ENCODE measurements at places on chromosomes 1 and 21.
A peak's percentile ranks its signal among the peaks of the same experiment; 100 is the strongest.

GRCh38 chr1:210700511-210700910 is 371.8 kb downstream of the HHAT start:
- no peak for DNase-seq

DNA sequence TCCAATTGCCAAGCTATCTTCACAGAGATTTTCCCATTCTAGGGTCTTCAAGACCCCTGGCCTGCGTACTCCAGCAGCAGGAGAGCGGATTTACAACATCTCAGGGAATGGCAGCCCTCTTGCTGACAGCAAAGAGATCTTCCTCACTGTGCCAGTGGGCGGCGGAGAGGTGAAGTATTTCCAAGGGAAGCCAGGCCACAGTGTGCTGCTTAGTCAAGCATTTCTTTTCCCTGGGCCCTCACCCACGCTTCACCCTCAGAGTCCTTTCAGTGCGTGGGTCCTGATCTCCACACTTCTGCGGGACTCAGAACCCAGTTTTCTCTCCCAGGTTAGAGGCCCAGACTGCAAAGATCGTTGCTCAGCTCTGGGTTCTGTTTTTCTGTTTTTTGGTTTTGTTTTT is 13.1 kb downstream of the CDCA8 start:
- DNase-seq, result no peak

DNA sequence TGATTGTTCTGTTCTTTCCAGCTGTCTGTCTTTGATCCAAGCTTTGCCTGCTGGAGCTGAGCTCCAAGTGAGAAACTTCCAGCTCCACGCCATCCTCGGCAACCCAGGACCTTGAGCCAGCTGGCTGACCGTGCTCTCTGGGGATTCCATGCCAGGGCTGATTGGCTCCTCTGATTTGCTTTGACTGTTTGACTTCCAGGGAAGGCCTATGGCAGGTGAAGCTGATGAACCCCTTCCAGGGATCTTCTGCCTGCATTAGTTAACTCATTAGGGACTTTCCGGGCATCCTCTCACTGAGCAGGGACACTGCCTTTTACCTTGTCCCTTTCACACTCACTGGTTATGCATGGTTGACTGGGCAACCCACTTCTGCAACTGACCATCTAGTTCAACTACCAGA is 406.1 kb downstream of the RPS6KC1 start:
- no peak for DNase-seq

- no peak for DNase-seq
Measured at GRCh38 chr1:51515312-51515960, 3.6 kb downstream of the EPS15 start.

GRCh38 chr1:36765785-36766300 is 268.5 kb downstream of the GRIK3 start:
- no peak for DNase-seq

DNA sequence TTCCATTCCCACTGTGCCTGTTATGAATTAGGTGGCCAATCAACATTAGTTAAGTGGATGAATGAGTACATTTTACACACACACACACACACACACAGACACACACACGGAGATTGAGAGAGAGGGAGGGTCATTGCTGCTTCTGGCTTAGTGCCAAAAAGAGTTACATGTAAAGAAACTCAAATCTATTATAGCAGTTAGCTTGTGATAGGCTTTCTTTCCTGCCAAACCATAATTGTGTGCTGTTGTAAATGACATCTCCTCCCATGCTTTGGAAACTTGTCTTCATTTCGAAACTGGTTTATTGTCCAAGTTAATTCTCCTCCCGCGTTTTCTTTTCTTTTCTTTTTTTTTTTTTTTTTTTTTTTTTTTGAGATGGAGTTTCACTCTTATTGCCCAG is 1.4 kb upstream of the MT1HL1 start:
- DNase-seq, result no peak

GRCh38 chr1:30475201-30475600 is 248.2 kb downstream of the MATN1 start:
- DNase-seq, result no peak

- DNase-seq, result no peak
Measured at GRCh38 chr1:240683576-240683975, 71.6 kb upstream of the GREM2 start.

- no peak for DNase-seq
Measured at GRCh38 chr1:172286629-172287076, 133.8 kb upstream of the C1orf105 start.

- no peak for DNase-seq
Measured at GRCh38 chr1:91787919-91788318, 98.0 kb downstream of the TGFBR3 start.

DNA sequence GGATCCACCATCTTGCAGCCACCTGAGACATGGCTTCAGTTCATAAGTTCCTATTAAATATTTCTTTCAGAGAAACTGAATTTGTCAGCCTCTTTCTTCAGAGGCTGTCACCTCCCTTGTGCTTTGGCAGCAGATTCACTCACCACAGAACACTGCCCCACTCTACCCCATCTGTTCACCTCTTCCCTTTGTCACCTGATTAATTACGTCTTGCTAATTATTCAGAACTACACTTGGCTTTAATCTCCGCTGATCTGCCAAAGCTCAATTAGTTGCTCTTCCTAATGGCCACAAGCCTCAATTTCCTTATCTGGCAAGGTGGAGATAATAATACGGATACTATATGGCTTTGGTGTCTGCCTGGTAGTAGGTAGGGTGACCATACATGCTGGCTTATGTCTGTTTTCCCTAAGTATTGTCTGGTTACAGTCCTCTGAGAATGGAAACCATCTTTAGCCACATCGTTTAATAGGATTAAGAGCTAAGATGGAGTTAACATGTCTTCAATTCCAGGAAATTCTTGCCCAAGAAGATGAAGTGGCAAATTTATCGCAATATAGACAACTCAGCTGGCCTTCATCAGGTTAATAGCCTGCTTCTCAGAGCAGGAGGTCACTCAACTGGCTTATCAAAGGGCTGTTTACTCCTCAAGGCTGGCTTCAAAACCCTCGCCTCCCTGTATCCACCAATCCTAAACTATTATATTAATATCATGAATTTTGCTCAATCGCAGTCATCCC is 58.2 kb upstream of the ADAR start:
- no peak for DNase-seq

- peak; percentile 83 for DNase-seq
Measured at GRCh38 chr1:156599811-156600210, 1.5 kb downstream of the GPATCH4 start.

DNA sequence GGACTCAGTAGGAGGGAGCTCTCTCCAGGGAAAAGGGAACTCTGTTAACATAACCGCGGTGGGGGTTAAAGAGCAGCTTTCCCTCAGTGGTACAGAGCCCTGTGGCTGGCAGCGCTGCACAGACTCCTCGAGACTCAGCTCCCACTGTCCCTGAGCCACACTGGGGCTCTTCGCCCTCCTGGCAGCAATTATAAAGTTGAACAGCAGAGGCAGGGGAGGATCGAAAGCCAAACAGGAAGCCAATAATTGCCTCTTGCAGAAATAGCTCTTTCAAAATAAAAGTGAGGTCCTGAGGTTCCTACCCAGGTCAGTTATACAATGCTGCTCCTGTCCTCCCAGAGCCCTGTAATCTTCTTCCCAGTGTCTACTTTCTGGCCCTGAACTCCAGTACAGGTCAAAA is 77.0 kb downstream of the FAM78B start:
- no peak for DNase-seq

DNA sequence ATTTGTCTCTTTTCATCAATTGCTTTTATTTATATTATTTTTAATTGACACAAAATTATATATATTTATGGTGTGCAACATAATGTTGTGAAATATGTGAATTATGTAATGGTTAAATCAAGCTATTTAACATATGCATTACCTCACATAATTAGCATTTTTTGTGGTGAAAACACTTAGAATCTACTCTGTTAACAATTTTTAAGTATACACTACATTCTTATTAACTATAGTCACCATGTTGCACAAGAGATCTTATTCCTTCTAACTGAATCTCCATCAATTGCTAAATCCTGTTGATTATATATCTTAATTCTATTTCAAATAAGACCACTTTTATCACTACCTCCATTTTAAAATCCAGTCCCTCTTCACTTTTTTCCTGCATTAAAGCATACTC is 42.5 kb downstream of the PLPPR5 start:
- DNase-seq, result no peak

DNA sequence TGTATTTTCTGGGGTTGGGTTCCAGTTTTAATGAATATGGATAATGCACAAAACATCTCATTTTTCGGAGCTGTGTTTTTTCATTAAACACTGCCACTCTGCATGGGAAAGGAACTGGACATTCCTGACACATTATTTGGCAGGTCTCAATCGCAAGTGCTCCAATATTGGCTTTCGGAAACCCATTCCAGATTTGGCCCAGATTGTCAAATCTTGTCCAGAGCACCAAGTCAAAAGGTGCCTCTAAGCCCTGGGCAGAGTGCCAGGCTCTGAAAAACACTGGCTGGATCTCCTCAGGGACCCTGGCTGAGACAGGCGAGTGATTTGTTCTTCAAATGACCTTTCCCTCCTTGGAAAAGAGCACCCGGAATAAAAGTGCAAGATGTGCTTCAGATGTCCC is 68.4 kb upstream of the MRPS6 start:
- DNase-seq, result no peak

DNA sequence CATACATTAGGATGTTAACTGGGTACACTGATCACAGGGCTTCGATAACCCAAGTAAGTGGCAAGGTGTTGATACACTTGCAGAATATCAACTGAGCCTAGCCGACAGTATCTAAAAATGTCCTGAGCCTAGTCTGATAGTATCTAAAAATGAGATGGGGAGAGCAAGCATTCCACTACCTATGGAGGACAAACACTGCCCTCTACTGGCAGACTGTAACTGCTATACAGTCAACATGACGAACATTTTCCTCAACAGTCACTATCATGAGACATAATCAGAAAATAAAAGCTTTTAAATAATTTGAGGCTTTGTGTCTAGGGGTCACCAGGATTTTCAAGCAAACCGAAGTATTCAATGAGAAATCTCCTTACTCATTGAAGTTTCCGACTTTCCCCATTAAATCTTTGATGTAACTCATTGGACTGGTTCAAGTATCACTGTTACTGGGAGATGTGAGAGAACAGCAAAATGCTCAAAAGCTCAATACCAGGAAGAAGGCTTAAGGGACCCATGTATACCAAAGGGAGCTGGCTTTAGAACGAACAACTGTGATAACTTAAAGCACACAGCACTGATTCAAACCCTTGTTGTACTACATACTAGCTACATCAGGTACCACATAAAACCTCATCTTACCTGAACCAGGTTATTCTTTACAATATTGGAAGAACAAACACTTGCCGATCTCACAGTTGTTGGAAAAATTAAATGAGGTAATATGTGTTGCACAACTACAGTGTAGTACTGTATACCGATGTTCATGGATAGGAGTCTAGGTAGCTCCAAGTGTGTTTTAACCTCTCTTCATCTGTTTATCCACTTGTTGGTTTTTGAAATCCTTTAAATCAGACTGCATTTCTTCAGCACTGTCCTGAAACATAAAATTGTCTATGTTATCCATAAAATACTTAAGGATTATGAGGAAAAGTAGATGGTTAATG is 31.1 kb upstream of the SLC45A3 start:
- DNase-seq, result peak; percentile 83

GRCh38 chr21:41616031-41616591 is 108.2 kb upstream of the TMPRSS2 start:
- no peak for DNase-seq

GRCh38 chr1:156623946-156624813 is 5.0 kb downstream of the HAPLN2 start:
- no peak for DNase-seq

GRCh38 chr1:211484755-211485479 is 7.0 kb downstream of the RD3 start:
- DNase-seq, result no peak

- DNase-seq, result no peak
Measured at GRCh38 chr1:31761883-31762282, 2.3 kb downstream of the ADGRB2 start.
